ENCODE measurements at places on chromosomes 2 and 18.

DNA sequence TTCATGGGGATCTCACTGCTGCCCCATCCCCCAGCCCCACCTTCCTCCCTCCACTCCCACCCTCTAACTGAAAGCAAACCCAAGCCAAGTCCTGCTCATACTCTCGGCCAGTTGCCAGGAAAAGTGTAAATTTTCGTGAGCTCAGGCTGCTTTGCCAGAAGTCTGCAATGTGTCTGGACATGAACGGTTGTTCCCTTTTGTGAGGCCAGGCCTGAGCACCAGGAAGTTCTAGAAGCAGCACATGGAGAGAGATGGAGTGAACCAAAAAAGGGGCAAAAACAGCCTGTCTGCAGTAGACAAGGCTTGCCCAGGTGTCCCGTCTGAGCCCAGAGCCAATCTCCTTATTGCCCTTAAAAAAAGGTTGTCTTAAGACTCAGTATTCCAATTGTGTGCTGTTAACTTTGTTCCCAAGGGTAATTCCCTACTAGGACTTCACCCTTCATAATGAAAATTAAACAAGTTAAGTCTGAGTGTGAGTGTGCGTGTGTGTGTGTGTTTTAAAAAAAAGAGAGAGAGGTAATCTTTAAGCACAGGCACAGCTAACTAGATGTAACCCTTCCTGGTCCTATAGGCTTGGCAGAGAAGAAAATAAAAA is 247.1 kb downstream of the BCL11A start:
- no peak for DNase-seq

DNA sequence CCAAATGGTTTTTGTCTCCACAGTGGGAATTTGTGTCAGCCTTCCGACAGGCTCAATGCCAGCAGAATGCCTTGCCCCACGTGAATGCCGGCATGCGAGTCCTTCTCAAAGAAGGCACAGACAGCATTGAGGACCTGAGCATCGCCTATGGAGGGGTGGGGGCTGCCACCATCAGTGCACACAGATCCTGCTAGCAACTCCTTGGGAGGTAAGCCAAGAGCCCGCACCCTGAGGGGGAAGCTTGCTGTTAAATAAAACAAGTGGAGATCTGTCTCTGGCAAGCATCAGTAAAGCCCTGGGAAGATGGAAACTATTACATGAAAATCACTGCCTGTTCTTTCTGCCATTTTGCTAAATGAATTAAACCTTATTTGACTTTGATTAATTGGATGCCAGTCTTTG is 67.5 kb upstream of the BZW1 start:
- peak; percentile 75 for DNase-seq

DNA sequence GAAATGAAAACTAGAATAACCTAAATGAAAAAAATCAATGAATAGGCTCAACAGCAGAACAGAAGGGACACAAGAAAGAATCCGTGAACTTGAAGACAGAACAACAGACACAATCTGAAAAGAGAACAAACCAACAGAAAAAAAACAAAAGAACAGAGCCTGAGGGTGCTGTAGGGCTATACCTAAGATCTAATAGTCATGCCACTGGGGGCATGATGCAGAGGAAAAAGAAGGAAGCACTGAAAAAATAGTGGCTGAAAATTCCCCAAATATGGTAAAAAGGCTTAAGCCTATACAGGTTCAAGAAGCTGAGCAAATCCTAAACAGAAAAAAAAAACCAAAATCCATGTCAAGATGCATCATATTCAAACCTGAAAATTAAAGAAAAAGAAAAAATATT is 50.3 kb downstream of the KANSL3 start:
- DNase-seq = no peak

DNA sequence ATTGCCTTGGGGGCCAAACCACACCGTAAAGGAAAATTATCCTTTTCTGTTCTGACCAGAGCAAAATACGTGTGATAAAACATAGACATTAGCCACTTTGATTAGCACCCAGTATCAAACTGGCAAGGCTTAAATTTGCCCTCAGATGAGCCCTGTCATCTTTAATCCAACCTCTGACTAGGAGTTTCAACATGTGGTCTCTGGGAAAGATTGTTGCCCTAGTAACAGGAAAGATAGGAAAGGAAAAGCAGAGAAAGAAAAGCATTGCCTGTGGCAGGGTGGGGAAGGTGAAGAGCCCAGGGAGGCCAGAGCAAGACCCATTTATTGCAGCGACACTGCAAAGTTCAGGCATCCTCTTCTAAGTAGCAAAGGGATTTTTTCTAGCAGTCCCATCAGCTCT is 181.5 kb upstream of the SCN7A start:
- DNase-seq = no peak

DNA sequence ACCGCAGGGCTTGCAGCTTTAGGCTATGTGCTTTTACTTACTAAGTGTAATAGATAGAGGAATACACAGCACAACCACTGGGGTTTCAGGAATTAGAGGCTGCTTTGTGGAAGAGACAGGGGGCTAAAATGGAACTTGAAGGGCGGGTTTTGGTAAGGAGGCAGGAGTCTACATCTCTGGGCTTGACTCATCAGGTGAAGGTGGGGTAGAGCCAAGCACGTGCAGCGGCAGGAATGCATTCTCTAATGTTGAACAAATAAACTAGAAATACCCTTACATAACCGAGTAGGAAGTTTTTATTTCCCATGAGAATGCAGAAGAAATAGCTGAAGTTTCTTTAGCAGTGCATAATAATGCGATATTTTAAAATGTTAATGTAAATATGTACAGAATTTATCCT is 673.8 kb upstream of the SALL3 start:
- DNase-seq = no peak

DNA sequence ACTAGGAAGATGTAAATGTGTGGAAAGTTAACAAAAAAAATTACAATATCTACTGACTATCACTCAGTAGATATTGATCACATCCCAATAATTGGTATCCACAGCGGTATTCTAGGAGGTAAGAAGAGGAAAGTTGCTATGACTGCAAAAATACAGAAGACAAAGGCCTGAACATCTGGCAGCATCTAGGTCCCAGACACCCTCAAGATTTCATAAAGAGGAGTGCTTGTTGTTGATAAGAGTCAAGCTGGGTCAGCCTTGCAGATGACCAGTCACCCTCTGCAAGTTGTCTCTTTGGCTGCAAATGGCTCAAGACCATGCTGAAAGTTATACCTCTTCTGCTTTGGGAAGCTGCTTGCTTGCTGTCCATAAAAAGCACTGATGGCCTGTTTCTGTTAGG is 228.4 kb upstream of the FBXO11 start:
- DNase-seq = no peak

- DNase-seq = no peak
Measured at GRCh38 chr2:163592954-163593622, 142.7 kb downstream of the FIGN start.

GRCh38 chr2:44001716-44002115 is 5.9 kb upstream of the LRPPRC start:
- no peak for DNase-seq

DNA sequence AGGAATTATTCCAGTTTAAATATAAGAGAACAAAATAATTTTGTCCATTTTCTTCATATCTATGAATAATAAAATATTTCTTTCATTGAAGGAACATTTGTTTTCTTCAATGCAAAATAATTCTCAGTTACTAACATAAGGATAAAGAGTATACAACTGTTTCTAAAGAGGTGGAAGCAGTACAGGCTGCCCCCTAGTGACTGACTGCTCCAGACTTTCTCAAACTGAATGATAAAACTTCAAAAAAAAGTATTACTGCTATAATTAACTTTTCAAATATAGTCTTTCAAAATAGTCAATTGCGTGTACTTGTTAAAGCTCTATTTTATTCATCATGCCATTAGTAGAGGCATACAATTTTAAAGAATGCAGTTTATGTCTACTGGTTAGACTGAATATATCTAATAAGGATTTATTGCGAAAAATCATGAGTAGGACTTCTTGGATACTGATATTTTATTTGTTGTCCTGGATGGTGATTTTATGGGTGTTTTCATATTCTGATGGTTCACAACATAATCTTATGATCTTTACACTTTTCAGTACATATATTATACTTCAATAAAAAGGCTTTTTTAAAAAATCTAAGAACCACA is 100.1 kb downstream of the WDPCP start:
- DNase-seq = peak; percentile 33

DNA sequence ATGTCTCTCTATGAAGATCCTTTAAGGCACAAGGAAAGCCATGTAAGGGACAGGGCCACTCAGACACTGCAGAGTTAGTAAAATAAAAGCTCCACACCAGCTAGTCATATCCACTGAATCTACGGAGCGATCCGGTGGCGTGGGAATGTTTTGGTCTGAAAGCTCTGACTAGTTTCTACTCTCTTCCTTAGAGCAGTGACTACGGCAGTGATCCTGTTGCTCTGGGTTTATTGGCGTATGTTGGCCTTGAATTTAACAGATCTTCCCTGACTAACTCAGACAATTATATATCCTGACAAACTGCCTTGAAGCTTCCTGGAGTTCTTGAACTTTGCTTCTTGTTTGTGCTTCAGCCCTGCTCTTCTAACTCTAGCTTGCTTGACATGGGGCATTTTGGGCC is 115.3 kb upstream of the FZD5 start:
- DNase-seq = no peak

DNA sequence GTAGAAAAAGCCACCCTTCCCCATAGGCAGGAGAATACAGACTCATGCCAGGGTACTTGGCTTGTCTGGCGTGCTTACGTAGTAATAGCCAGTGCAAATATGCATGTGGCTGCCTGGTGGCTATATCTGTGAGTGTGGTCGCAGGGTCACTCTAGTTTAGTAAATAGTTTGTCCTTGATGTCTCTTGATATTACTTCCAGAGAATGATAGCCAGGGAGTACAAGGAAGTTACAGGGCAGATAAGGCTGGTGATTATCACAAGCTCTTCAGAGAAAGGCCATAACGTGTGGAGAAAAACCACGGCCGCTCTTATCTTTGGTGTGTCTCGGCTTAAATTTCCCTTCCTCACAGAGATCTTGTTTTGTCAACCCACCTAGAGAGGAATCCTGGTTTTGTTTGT is 54.3 kb upstream of the SLC39A10 start:
- no peak for DNase-seq

DNA sequence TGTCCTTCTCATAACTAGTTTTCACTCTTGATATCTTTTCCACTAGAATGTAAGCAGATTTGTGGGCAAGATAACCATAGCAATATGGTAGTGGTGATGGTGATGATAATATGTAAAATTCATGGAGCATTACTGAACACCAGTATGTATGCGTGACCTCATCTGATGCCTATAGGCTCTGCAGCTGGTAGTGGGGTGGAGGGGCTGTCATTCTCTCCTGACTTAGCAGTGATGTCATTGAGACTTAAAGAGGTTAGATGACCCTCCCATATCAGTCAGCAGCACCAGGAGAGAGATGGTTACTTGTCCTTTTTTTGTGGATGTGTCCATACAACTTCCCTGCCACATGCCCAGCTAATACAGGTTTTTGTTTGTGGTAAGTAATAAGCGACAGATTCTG is 27.9 kb downstream of the PARD3B start:
- DNase-seq = no peak

GRCh38 chr2:9199716-9200632 is 6.6 kb upstream of the ASAP2 start:
- DNase-seq = no peak

GRCh38 chr2:230435431-230435830 is 19.4 kb downstream of the SP100 start:
- no peak for DNase-seq

DNA sequence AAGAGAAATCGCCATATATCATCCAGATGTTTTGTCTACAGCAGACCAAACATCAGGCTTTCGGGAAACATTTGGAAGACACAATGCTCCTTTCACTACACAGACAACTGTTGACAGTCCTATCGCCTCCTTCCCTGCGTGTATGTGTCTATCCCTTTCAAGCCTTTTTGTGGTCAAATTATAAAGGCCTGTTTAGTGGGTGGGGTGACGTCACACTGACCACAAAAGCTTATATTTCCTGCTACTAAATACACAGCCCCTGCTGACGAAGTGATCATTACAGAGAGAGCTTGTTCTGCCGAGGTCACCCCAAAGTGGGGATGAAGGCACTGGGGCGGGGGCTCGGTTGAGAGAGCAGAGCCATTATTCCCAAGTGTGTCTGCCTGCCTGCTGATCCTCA is 302.7 kb upstream of the TNP1 start:
- peak; percentile 74 for DNase-seq

DNA sequence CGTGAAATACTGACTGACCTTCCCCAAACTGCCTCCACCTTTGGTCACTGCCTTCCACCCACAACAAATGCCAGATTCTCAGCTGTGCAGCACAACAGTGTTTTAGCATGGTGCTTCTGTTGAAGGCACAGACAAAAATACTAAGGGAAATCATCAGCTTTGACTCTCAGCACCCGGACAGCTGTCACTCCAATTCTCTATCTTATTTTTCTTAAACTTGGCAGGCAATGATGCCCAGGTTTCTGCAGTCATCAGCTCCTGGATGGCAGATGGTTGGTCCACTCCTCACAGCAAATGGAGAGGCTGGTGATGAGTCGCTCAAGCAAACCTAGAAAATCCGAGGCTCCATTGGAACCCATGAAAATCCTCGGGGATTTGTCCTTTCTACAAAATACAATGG is 2.9 kb upstream of the FAM124B start:
- no peak for DNase-seq

DNA sequence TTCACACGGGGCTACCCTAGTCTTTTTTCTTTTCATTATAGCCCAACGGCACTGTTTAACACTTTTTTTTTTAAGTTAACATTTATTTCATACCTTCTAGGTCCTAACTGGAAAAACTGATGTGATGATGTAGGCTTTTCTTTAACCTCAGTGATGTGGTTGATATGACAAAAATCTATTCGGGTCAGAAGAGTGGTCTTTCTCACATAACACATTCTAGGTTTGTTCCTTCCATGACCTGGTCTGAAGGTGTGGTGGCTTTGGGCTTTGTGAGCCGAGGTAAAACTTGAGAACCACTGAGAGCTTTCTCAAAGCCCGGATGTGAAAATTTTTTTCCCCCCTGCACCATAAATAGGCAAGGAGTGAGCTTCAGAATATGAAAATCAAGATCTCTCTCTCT is 44.2 kb downstream of the GPD2 start:
- no peak for DNase-seq

DNA sequence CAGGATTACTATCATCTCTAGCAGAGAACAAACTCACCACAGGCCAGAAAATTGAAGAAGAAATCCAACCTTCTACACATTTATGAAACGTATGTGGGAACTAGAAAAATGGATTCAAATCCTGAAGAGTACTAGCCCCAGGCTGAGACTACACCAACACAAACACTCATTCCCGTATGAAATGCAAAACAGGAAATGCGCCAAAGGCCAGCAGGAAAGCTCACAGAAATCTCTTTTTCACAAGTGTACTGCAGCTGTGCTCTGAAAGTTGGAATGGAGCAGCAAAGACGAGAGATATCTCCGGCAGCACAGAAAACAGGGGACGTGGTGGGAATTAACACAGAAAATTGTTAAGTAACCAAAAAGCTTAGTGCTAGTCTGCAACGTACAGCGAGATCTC is 913.5 kb downstream of the TDRD15 start:
- no peak for DNase-seq
